ENCODE measurements at places on chromosomes 5 and 9.

DNA sequence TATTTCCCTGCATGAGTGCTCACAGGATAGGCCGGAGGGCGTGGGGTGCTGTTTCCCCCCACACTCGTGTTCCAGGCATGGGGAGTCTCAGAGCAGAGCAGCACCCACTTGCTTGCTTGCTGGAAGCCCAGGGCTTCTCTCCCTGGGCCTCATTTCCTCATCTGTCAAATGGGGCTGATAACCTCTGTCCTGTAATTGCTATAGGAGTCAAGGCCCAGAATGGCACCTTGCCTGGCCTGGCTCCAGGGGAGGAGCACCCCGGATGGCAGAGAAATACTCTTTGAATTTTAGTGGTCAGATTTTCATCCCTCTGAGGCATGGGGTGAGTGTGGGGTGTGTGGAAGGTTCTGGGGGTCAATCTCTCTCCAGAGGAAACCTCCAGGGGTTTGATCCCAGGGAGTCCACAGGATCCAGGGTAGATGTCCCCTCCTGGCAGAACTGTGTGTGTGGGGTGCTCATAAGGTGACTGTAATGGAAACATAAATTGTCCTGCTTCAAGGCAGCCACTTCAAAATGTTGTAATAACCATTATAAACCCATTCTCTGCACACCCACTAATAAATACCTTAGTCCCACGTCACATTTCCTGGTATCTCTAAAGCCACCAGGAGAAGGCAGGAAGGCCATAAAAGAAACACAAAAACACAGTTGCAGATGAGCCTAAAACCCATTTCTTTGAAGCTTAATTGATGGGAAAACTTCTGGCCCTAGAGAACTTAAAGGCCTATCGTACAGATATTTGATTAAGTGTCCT lies 272.2 kb downstream of the FSTL4 start:
- no peak for DNase-seq

GRCh38 chr9:137676998-137677397 lies 58.2 kb downstream of the EHMT1 start:
- no peak for DNase-seq

DNA sequence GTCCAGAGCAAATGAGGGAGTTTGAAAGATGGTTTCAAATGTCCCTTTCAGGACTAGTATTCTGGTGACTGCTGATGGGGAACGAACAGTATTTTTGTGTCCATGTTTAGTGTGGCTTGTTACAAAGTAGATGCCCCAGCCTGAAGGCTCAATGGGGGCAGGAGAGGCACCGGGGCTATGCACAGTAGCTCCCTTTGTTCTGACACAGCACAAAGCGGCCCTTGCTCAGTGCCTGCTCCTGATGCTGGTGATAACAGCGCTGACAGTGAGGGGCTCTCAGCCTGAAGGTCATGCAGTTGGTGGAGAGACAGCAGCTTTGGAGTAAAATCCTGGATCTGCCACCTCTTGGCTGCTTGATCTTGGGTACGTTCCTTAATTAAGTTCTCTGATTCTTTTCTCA lies 188.9 kb downstream of the SLIT3 start:
- DNase-seq: no peak

DNA sequence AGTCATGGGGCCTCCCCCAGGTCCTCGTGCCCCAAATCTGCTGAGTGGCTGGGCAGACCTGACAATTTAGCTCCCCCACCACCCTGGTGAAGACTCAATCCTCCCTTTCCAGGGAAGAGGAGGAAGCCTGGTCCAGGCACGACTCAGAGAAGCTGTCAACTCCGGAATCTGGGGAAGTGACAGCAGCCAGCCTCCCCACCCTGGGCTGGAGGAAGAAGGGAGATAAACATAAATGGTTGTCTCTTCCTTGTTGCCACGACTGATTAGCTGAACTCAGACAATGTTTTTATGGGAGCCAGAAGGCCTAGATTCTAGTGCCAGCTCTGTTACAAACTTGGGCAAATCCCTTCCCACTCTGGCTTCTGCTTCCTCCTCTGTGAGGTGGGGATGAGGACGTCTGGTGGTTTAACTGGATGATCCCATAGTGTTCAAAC lies 15.4 kb downstream of the CCDC69 start:
- DNase-seq: no peak
